Cardiac septum (tissue), 1 donor: ENCODE measurements at places on chromosomes 1 and 21.

GRCh38 chr1:67211589-67212563 is 45.6 kb downstream of the IL23R start:
- DNase-seq: no peak

- DNase-seq: no peak
Observed at GRCh38 chr1:116927049-116927798, 17.5 kb downstream of the PTGFRN start.

- DNase-seq: no peak
Observed at GRCh38 chr1:10556430-10557005, 81.8 kb downstream of the PEX14 start.

- no peak for DNase-seq
Observed at GRCh38 chr1:38773483-38773882, 86.1 kb downstream of the RRAGC start.

DNA sequence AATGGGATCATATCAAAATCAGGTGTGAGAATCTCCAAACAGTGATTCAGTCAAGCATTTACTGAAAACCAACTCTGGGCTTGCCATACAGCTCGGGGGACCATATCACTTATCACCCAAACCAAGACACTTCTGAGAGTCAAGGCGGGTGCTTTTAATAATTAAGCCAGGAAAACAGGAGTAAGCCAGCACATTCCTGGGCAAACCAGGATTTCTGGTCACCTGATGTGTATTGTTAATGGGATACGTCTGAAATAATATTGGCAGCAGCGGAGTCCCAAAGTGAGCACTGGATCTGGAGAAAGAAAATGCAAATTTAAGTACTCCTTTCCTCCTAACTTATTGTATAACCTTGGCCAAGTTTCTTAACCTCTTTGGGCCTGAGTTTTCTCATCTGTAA is 17.6 kb downstream of the OSCP1 start:
- no peak for DNase-seq

- no peak for DNase-seq
Observed at GRCh38 chr1:216081445-216081844, 341.8 kb downstream of the USH2A start.

GRCh38 chr21:46091631-46092025 is 6.3 kb upstream of the COL6A2 start:
- DNase-seq: peak; percentile 55

- DNase-seq: no peak
Observed at GRCh38 chr1:158053276-158053675, 59.8 kb downstream of the KIRREL1 start.

DNA sequence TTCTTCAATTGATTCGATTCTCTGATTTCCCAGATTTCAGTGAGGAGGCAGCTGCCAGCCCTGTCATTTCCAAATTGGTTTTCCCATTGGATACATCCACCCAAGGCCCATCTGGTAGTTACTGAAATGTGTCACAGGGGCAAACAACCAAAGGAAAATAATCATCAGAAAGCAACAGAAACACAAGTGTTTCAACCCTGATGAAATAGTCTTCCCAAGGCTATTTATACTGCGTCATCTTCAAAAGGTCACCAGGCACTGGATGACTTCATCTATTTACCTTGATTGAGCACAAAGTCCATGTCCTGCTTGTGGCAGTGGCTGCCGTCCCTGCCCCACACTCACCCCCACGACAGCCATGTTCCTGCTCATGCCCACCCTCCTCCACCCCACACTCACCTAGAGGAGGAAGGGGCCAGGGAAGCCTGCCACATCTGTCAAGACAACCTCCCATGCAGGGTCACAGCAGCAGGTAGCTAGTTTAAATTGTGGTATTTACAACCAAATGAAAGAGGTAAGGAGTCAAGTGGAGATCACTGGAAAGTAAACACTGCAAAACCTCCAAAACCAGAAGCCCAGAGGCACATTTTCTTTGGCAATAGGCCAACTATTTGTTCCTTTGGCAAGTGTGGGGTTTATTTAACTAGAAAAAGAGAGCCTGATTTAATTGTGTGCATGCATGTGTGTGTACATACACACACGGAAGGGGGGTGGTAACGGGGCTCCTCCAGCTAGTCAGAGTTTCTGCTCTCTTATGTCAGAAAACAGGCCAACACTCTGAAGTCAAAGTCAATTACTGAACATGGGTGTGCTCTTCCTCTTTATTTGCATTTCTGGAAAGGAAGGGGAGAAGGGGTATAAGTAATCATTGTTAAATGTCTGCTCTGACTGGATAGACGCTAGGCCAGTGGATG is 49.5 kb upstream of the RAB4A start:
- no peak for DNase-seq

DNA sequence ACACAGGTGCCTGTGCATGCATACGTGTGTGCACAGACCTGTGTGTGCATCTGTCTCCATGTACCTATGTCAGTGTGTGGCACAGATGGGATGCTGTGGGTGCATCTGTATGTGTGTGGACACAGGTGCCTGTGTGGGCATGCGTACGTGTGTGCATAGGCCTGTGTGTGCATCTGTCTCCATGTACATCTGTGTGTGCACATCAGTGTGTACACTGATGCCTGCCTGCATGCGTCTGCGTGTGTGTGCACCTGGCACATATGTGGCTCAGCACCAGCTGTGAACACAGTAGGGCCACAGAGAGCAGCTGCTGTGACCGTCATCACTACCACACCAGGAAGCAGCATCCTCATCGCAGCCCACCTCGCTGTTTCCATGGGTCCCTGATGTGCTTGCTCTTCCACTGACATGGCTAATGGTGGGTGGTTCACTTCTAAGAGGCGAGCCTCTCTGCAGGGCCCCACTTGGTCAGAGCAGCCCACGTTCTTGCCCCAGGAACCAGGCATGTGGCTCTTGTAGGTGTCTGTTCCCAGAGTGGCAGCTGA is 9.6 kb upstream of the SPATC1L start:
- peak; percentile 44 for DNase-seq

DNA sequence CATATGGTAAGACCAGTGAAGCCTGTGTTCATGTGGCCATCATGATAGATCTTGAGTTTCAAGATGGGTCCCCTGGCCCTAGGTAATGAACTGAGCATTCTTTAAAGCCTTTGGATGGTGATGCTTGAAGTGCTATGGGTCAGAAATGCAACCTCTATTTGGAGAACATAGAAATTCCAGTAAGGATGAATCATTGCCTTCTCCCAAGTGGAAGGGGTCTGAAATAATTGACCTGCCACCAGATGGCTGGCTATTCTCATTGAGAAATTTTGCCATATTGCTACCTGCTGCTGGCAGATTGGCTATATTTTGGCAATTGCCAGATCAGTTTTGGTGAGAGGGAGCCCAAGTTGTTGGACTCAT is 739 bp upstream of the IFI6 start:
- no peak for DNase-seq
